ENCODE measurements at places on chromosomes 1 and 21.

GRCh38 chr21:39454949-39455668 lies 3.3 kb downstream of the SH3BGR start:
- DNase-seq = no peak

- no peak for DNase-seq
Measured at GRCh38 chr21:44531606-44532564, 8.1 kb downstream of the KRTAP10-1 start.

DNA sequence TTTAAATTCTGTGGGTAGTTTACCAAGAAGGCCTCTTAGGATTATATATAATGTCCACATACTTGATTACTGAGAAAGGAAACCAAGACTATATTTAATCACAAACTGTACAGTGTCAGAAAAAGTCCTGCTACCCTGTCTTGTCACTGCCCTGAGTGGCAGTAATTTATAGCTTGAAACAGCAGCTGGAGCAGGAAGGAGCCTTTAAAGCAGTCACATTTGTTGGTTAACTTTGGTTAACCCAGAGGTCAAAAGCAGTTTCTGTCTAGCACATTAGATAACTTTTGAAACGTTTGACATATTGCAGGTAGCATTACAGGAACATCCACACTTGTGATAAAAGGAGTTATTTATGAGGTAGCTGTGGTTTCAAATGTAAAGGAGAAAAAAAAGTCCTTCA lies 161.7 kb downstream of the ROR1 start:
- DNase-seq = no peak

DNA sequence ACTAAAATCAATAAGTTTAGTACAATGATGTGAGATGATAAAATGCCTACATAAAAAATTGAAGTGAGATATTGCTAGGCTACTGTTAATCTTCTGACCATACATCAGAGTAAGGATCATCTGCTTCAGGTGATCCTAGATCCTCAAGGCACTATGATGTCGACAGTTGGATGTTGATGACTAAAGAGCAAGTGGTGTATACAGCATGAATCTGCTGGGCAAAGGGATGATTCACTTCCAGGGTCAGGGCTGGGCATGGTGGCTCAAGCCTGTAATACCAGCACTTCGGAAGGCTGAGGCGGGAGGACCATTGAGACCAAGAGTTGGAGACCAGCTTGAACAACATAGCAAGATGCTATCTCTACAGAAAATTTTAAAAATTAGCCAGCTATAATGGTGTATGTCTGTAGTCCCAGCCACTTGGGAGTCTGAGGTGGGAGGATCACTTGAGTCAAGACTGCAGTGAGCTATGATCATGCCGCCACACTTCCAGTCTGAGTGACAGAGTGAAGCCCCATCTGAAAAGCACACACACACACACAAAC lies 24.6 kb downstream of the NUF2 start:
- peak; percentile 44 for DNase-seq

GRCh38 chr1:73181190-73181540 lies 898.8 kb upstream of the NEGR1 start:
- no peak for DNase-seq

- DNase-seq = peak; percentile 17
Measured at GRCh38 chr1:176949033-176949662, 215.4 kb downstream of the ASTN1 start.

DNA sequence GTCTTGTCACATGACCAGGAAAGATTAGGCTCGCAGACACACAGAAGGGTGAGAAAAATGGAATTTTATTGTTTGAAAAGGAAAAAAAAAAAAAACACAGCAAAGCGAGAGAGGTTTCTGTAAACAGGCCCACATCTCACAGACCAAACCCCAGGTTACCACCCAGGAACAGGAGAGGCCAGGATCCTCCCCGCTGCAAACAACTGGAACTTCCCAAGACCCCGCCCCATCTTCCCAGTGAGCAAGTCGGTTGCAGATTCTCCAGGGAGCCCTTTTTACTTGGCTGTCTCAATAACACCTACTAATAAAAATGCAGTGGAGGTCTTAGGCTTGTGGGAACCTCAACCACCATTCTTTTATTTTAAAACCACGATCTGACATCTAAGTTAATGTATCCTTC lies 84.7 kb upstream of the ETS2 start:
- no peak for DNase-seq

- no peak for DNase-seq
Measured at GRCh38 chr1:94253456-94254017, 16.2 kb upstream of the ARHGAP29 start.

DNA sequence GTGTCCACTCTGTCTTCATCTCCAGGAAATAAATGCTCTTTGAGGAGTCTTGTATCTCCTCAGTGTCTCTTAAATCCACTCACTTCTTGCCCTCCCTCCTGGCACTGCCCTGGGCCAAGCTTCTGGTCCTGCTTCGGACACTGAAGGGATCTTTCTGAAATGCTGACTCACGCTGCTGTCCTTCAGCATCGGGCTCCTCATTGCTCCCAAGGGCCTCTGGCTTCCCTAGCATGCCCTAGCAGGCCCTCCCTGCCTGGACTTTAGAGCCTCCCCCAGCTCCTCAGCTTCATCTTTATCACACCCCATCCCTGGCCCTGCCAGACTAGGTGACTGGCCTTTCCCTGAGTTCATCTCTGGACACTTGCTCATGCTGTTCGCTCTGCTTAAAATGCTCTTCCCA lies 96.6 kb downstream of the FOXD2 start:
- no peak for DNase-seq

DNA sequence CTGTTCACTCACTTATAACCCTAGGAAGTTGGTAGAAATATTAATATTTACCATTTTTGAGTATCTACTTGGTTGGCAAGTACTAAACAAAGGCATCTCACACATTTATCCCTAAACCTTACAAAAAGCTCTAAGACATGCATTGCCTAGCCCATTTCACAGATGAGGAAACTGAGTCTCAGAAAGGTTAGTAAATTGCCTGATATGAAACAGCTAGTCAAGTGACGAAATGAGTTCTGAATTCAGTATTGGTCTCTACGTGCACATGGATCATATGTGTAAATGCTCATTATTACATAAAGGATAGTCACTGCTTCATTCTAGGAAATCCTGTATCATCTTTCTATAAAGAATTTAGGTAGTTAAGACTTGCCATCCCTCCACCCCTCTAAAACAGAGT lies 105.1 kb downstream of the BARHL2 start:
- no peak for DNase-seq

DNA sequence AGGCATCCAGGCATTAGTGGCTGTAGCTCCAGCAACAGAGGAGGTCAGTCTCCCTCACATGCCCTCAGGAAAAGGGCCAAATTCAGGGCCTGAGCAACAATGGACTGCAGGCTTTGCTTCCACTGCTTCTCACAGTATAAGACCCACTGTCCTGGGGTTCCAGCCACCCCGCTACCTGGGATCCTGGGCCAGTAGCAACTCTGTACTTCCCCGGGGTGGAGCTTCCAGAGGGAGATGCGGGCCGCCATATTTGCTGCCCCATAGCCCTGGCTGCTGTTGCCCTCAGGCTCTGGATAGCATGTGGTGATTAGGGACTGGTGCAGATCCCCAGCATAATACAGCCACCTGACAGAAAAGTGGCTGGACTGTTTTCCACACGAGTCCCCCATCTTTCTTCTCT lies 201.1 kb upstream of the POGK start:
- no peak for DNase-seq

GRCh38 chr21:30305136-30305535 lies 15.0 kb downstream of the KRTAP26-1 start:
- DNase-seq = no peak

DNA sequence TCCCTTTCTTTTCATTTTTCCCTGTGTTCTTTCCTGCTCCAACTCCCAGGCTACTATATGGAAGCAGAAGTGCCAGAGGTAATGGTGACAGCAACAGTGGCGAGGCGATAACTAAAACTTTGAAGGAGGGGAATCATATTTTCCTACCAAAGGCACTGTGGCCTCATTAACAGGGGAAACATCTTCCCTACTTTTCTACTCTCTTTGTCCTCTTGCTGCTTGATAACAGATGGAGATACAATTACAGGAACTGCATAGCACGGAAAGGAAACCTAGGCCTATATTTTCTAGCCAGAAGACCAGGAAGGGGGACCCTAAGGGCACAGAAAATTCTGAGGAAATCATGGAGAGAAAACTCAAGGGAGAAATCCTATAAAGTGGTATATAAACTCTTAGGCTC lies 42.3 kb downstream of the SASS6 start:
- DNase-seq = no peak

DNA sequence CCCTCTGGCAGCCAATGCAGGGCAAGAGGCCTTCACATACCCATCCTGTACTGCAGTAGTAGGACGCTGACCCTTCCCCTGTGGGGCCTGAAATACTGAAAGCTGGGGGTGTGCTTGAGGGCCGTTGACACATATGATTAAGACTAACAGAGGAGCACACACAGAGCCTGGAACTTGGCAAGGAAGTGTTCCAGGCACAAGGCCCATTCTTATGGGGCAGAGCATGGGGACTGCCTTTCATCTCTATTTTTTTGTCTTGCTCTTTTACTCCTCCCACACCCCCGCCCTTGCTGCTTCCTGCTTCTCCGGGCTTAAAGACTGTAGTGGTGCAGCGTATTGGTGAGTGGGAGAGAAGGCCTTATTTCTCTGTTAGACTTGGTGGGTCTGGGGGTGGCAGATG lies 137.4 kb downstream of the BACH1 start:
- DNase-seq = no peak

GRCh38 chr21:32889596-32889995 lies 118.0 kb upstream of the PAXBP1 start:
- peak; percentile 2 for DNase-seq

Data from HCEC 1CT (cell line).